ENCODE measurements at places on chromosomes 2 and 18. TPM values are rescaled to one million over a fixed set of nuclear protein-coding genes. Genes with fewer than 3 reads are reported as not detected.
A peak's percentile ranks its signal among the peaks of the same experiment; 100 is the strongest.

DNA sequence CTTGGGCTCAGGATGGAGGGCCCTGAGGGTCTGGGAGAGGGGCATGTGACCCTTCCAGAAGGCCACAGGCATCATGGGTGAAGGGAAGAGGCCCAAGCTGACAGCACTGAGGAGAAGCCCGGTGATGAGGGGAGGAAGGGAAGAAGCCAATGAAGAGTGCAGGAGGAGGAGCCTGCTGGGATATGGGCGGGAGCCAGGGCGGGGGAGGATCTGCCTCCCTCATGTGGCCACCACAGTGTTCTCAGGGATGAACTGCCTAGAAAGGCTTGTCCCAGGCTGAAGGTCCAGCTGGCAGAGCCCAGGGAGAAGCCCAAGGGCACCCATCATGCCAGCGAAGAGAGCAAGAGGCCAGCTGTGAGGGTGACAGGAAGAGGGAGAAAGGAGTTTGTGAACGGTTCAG lies 24.6 kb upstream of the PLB1 start:
- no peak for DNase-seq

DNA sequence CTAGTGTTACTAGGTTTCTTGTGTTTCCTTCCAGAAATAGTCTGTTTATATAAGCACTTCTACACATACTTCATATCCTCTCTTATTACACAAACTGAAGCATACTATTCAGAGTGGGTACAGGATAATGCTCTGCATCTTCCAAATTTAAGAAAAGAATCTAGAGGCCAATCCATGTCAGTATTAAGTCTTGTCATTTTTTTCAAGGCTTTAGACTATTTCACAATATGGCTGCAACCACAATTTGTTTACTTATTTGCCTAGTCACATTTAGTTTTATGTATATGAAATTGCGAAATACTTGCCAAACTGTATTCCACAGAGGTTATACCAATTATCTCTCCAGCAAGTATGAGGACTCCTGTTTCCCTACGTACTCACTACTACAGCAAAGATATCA lies 27.9 kb downstream of the IWS1 start:
- DNase-seq = peak; percentile 35

- no peak for DNase-seq
Measured at GRCh38 chr2:148853458-148853857, 21.6 kb upstream of the KIF5C start.

- DNase-seq = no peak
Measured at GRCh38 chr2:168912901-168913369, 11.8 kb downstream of the G6PC2 start.

- no peak for DNase-seq
Measured at GRCh38 chr2:11532416-11533055, 1.3 kb upstream of the GREB1 start.

DNA sequence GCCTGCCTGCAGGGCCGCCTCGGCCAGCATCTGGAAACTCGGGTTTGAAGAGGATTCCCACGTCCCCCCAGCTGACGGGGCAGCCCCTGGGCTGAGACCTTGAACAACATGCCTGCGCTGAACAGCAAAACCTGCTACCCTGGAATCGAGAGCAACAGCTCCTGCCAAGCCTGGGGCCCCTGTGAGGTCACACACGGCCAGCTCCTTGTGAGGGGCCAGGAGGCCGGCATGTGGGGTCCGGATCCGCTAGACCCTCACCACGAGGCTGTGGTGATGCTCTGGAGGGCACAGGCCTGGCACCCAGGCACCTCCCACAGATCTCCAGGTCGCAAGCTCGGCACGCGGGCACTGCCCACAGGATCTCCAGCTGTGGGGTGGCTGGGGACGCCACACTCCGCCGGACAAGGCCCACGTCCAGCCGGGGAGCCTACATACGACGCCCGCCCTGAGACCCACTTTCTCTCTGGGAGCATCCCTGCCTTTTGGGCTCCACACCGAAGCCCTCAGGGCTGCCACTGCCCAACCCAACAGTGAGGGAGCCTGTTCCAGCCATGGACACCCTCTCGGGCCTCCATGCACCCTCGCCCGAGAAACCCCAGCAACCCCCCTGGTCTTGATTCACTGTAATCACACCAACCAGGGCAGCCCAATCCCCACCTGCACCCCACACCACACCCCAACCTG lies 34.1 kb downstream of the SLC66A2 start:
- DNase-seq = no peak

GRCh38 chr2:217956586-217957457 lies 46.0 kb downstream of the TNS1 start:
- DNase-seq = no peak

DNA sequence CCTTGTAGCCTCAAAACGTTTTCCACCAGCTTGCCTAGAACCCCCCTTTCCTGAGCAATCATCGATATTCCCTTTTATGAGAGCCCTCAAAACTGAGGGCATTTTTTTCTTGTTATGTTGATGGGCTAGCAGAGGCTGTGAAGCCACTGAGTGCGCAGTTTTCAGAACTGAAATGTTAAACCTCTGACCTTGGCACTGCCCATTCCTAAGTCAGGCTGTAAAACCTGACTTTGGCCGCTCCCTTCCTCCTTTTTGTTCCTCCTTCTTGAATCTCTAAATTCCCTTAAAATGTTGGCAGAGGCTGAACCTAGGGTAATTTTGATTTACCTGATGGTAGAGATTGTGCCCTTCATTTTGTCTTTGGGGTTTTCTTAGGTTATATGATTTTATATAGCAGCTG lies 334.2 kb downstream of the KIAA1328 start:
- DNase-seq = no peak

The SLC5A7 gene
- total RNA-seq = not detected

GRCh38 chr2:48249025-48249424 lies 280.9 kb upstream of the STON1 start:
- DNase-seq = no peak

The MC2R gene
- not detected for total RNA-seq

The CRYGD gene
- not detected for total RNA-seq

GRCh38 chr2:7915302-7916091 lies 766.4 kb upstream of the ID2 start:
- DNase-seq = no peak

The POLR1B gene
- total RNA-seq = 70.8 TPM

The CCDC74B gene
- total RNA-seq = 0.11 TPM

DNA sequence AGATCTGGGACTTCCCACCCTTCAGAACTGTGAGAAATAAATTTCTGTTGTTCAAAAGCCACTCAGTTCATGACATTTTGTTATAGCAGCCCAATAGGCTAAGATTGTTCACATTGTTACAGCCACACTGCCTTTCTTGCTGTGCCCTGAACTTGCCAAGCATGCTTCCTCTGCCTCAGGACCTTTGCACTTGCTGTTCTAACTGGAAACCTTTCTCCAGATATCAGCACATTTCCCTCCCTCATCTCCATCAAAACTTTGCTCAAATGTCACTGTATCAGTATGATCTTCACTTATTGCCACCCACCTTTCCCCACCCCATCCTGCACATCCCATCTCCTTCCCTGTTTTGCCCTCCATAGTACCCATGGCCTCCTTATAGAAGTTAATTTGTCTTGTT lies 32.1 kb upstream of the MFSD6 start:
- DNase-seq = no peak

GRCh38 chr2:142722569-142722968 lies 154.9 kb upstream of the KYNU start:
- no peak for DNase-seq

DNA sequence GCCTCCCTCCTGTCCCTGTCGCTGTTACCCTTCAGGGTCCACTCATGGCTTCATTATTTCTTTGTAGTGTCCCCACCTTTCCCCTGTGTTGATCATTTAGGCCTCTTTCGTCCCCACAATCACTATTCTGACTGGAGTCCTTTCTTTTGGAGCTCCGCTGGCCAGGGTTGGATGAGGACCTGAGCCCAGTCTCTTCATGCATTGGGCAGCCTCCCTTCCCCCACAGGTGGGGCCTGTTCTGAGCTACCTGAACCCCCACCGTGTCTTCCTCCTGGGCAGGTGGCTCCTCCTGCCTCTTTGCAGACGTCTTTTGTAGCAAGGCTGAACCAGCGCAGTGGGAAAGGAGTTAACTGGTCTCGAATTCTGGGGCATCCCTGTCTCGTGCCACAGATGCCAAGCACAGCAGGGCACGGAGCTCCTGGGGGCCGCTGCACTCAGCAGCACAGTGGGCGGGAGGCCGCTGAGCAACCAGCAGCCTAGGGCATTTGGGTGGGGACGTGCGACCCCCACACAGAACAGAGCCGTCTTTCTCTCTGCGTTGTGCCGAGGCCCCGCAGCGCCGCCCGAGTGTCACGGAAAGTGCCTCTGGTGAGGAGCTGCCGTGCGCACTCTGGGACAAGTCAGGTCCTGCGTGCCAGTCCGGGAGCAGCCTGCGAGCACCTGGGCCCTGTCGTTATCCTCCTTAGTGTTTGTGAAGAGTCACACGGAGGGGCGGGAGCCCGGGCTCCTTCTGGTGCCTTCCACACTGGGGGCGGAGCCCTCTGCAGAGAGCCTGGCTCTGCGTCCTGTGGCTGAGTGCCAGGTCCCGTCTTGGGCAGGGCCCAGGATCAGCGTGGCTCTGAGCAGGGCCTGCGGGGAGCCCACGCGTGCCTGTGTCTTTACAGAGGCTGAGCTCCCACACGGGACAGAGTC lies 130.1 kb downstream of the NFATC1 start:
- no peak for DNase-seq

- no peak for DNase-seq
Measured at GRCh38 chr2:84882775-84883550, 2.1 kb upstream of the TRABD2A start.

- DNase-seq = no peak
Measured at GRCh38 chr18:77144451-77145118, 12.0 kb upstream of the MBP start.

DNA sequence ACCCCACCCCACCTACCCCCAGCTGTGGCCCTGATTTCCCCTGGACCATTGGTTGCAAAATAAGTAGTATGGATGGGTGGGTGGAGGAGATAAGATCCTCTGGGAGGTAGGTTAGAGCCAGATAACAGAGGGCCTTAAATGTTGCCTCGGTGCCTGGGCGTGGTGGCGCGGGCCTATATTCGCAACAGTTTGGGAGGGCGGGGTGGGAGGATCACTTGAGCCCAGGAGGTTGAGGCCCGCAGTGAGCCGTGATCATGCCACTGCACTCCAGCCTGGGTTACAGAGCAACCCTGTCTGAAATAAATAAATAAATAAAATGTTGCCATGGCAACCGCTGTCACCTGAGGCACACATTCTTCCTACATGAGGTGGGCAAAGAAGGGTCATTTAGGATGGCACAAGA lies 103.3 kb upstream of the GATA6 start:
- peak; percentile 37 for DNase-seq

The CETN1 gene
- total RNA-seq = not detected

GRCh38 chr2:100699131-100699530 lies 120.8 kb upstream of the NPAS2 start:
- DNase-seq = no peak

GRCh38 chr18:75574187-75574586 lies 146.7 kb upstream of the SMIM21 start:
- DNase-seq = no peak

DNA sequence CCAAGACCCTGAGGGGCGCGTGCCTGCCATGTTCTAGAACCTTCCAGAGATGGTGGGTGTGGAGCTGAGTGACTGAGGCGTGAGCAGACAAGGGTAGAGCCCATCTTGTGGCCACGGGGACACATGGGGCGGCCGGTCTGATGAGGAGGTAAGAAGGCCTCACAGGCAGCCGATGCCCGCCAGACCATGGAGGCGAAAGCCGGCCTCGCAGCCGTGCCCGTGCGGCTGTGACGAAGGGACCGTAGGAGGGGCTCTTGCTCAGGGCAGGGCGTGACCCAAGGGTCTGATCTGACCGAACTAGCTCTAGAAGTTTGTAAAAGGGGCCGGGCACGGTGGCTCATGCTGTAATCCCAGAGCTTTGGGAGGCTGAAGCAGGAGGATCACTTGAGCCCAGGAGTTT lies 19.6 kb downstream of the D2HGDH start:
- no peak for DNase-seq

DNA sequence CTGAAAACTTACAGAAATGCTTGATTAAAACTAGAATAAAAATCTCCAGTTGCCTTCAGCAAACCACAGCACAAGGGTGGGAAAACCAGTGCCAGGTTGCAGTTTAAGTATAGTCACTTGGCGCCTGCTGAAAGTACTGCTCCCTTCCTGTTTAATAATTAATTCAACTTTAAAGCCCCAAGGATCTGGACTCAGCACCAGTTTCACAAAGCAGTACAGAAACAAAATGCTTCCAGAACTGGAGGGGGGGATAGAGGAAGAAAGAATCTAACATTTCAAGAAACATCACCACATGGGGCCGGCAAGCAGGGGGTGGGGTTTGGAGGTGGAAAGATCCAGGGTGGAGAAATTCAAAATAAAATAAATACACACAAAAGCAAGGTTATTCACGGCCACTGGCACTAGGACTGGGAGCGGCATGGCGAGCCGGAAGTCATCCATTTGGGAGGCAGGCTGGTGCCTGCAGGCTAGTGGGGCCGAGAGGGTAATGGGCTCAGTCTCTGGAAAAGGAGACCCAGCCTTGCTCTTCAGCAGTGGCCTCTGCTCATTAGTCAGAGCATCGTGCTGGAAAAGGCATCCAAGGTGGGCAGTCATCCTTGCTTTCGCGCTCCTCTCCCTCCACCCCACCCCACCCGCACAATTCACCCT lies 85.8 kb downstream of the POU3F3 start:
- no peak for DNase-seq

The TMEM163 gene
- total RNA-seq = not detected

GRCh38 chr18:58392324-58393000 lies 236.4 kb downstream of the ALPK2 start:
- DNase-seq = no peak

The SPC25 gene
- total RNA-seq = 26.5 TPM

- no peak for DNase-seq
Measured at GRCh38 chr18:70329071-70329470, 40.2 kb downstream of the SOCS6 start.

DNA sequence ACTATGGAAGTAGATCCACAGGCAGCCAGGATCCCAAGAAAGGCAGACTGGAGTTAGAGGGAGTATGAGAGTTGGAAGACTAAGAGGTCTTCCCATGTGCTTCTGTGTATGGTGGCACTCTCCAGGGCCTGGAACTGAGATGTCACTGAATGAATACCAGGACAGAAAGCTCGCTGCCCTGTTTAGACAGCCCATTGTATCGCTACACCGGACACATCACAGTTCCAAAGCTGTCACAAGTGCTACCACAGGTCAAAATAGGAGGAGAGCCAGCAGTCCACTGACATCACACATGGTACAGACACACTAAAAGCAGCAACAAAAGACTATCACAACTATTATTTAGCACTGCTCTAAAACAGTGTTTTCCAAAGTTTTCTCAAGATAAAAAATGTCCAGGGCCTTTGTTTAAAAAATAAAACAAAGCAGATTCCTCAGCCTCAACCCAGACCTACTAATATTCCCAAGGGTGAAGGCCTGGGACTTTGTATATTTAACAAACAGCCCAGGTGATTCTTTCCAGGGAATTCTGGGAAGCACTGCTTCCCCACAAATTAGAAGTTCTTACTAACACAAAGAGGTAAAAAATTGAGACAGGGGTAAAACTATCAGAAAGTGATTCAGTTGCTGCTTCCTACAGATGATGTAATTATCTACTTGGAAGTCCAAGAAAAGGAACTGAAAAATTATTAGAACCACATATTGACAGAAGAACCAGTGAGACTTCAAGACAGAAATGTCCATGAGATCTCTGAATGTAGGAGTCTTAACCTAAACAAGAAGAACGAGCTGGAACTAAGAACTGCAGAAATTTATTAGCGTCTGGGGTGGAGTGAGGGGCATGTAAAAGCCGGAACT lies 116.0 kb downstream of the DTNB start:
- no peak for DNase-seq

Data from HepG2 (cell line).